ENCODE measurements at places on chromosomes 5 and 9.
A peak's percentile ranks its signal among the peaks of the same experiment; 100 is the strongest.

DNA sequence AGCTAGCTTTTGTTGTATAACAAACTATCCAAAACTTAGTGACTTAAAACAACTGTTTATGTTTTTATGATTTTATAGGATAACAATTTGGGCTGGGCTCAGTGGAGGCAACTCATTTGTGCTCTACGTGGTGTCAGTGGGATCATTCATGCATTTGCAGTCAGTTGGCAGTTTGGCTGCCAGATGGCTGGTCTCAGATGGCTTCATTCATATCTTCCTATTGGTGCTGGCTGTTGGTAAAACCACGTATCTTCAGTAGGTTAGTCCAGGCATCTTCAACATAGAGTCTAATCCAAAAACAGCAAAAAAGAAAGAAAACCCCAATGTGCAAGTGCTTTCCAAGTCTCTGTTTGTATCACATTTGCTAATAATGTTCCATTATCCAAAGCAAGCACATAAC is 51.7 kb upstream of the RIC1 start:
- DNase-seq = no peak

DNA sequence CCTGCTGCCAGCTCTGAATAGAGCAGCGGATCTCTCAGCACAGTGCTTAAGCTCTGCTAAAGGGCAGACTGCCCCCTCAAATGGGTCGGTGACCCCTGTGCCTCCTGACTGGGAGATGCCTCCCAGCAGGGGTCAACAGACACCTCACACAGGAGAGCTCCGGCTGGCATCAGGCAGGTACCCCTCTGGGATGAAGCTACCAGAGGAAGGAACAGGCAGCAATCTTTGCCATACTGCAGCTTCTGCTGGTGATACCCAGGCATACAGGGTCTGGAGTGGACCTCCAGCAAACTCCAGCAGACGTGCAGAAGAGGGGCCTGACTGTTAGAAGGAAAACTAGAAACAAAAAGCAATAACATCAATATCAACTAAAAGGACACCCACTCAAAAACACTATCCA is 131.6 kb downstream of the TMEM232 start:
- no peak for DNase-seq

DNA sequence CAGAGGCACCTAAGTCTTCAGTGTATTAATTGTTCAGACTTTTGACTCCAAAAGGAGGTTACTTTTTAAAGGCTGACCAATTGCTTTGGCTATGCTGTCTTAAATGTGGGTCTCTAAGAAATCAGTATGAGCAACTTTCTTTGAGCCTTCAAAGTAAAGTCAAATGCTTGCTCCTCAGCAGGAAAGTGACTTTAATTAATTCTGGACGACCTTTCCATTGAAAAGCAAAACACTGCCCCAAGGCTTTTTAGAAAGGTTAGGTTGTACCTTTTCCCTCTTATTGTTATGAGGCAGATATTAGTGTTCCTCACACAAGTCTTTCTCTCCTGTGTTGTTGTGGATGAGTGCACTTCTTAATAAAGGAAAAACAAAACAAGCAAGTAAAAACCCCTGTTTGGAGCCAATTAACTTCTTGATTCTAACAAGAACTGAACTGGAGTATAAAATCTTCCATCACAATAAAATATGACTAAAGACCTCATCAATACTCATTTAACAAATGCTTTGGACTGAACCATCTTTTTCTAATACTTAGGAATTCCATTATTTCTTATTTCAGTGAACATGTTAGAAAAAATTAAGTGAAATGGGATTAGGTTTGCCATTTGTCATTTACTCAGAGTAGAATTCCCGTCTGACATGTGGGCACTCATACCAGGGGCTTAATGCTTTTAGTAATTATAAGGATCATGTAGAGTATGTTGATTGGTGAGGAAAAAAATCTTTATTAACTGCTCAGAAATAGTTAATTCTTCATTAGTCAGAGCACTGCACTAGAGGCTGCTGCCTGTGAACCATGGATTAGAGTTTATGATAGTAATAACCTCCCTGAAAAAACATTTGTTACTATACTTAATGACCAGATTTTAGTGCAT is 159.1 kb upstream of the ZNF608 start:
- DNase-seq = no peak

DNA sequence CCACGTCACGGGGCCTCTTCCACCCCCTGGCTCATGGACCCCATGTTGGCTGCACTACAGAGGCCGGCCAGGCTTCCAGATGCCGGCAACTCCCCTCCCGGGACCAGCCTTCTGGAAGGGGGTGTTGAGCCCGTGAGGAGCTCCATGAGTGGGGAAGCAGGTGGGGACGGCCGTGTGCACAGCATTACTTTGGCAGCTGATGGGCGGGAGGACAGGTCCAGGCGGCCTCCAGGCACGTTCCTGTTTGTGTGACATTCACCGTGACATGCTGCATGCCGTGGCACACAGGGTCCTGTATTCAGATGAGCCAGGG is 29.1 kb upstream of the ABO start:
- DNase-seq = no peak

GRCh38 chr9:126275386-126276001 is 51.1 kb upstream of the MVB12B start:
- DNase-seq = no peak

- DNase-seq = no peak
Measured at GRCh38 chr5:106094839-106095238, 1575.9 kb downstream of the EFNA5 start.

GRCh38 chr9:80651044-80651443 is 1038.3 kb downstream of the TLE1 start:
- no peak for DNase-seq

DNA sequence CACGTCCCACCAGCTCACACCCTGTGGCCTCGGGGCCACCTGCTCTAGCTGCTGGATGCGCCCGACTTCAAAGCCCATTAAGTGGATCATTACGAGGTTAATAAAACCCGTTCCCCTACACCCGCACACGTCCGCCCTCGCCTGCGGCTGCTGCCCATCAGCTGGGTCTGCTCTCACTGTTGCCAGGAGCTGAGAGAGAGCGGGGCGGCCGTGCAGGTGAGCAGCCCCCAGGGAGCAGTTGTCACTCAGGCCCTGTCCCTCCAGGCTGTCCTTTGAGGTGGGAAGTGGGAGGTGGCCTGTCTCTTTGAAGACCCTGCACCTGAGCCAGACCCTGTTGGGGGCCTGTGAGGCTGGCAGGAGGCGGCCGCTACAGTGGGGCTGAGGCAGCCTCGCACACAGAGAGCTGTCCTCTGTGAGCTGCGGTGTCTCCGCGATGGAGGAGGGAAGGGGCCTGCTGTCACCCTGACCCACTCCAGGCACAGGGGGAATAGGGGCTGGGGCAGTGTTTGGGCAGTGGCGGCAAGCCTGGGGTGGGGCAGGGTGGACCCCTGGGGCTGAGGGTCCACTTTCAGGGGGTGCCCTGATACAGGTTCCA is 12.8 kb upstream of the UNC5A start:
- no peak for DNase-seq

- DNase-seq = peak; percentile 41
Measured at GRCh38 chr5:97452646-97453045, 269.6 kb upstream of the RIOK2 start.

DNA sequence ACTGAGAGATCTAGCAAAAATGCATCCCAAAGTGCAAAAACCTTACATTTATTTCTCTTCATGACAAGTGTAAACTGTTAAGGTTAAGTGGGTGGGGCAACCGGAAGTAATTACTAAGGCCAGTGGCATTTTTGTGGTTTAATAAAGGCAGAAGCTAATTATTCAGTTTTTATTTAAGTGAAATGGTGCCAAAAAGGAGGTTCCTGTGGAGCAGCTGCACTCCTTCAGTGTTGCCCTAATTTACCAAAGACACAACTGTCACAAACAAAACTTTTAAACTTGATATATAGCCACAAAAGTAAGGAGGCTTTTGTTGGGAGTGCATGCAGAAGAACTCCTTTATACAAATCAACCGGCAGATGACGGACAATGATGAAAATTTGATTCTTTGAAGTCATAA is 81.6 kb downstream of the NDUFS4 start:
- peak; percentile 2 for DNase-seq

- no peak for DNase-seq
Measured at GRCh38 chr5:37915097-37915736, 75.4 kb upstream of the GDNF start.

- peak; percentile 97 for DNase-seq
Measured at GRCh38 chr5:169174923-169175322, 126.0 kb downstream of the SLIT3 start.

DNA sequence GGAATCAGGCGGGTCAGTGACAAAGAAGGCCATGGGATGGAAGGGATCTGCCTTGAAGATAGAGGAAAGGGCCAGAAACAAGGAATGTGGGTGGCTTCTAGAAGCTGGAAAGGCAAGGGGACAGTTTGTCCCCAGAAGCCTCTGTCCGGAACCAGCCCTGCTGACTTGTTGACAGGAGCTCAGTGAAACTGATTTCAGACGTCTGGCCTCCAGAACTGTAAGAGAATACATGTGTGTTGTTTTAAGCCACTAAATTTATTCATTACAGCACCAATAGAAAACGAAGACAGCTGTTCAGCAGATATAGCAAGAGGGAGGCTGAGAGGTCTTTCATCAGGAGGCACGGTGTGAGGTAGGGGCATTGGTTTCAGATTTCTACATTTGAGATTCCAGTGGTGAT is 422.5 kb downstream of the KDM4C start:
- DNase-seq = no peak

GRCh38 chr9:93633492-93634221 is 57.3 kb downstream of the PHF2 start:
- DNase-seq = no peak

DNA sequence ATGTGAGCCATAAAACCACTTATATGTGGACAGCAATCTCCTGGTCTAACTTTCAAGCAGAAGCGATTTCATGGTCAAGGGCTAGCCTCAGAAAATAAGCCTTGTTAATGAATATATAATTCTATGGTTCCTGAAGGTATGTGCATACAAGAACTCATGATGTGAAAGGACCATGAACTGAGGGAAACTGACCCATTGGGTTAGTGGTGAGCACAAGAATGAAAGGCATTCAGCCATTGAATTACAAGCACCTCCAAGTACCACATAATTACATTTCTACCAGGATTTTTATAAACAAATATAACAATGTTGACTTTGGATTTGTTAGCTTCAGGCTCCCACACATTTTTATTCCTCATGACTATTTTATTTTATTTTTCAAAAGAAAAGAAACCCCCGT is 459.0 kb downstream of the TLE4 start:
- DNase-seq = no peak

DNA sequence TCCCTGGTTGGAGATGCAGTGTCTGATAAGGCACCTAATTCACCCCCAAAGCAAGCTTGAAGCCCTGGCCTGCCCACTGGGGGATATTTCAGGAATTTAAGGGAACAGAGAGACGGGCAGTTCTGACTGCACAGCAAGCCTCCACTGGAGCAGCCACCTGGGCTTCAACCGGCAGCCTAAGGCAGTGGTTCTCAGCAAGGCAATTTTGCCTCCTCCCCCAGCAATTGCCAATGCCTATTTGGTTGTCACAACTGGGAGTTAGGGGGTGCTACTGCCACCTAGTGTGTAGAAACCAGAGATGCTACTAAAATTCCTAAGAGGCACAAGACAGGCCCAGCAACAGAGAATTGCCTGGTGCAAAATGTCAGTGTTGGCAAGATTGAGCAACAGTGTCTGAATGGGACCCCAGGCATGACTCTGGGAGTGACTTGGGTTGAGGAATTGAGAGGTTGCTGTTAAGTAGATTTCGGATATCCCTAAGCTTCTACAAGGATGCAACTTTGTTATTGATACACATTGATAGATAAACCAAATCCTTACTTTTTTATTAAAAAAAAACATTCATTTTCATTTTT is 58.7 kb upstream of the CTSL start:
- no peak for DNase-seq

GRCh38 chr9:96441798-96442445 is 8.0 kb upstream of the HABP4 start:
- DNase-seq = peak; percentile 58

DNA sequence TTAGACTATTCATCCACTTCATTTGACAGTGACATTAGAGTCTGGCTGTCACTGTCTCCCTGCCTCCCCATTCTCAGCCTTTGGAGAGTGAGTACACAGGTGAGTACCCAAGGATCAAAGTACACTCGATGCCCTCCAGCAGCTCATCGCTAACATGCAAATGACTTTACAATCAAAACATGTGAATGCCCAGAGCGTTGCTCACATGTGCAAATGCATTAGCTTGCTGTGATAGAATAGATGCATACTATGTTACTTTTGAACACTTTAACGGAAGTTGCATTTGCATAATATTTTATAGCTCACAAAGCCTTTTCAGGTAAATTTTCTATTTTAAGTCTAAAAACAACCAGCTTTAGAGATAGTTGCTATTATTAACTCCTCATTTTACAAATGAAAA is 107.6 kb downstream of the SYK start:
- DNase-seq = no peak

GRCh38 chr9:28801144-28801799 is 1228.0 kb upstream of the C9orf72 start:
- no peak for DNase-seq

DNA sequence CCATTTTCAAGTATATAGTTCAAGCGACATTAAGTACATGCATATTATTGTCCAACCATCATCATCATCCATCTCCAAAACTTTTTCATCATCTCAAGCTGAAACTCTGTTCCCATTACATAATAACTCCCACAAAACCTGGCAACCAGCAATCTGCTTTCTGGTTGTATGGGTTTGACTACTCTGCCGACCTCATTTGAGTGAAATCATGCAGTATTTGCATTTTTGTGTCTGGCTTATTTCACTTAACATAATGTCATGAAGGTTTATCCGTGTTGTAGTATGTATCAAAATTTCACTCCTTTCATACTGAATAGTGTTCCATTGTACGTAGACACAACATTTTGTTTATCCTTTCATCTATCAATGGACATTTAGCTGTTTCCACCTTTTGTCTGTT is 74.8 kb downstream of the SGCD start:
- no peak for DNase-seq

GRCh38 chr5:95927927-95928723 is 33.5 kb downstream of the ELL2 start:
- DNase-seq = no peak

GRCh38 chr5:147303251-147303650 is 68.4 kb downstream of the STK32A start:
- no peak for DNase-seq

DNA sequence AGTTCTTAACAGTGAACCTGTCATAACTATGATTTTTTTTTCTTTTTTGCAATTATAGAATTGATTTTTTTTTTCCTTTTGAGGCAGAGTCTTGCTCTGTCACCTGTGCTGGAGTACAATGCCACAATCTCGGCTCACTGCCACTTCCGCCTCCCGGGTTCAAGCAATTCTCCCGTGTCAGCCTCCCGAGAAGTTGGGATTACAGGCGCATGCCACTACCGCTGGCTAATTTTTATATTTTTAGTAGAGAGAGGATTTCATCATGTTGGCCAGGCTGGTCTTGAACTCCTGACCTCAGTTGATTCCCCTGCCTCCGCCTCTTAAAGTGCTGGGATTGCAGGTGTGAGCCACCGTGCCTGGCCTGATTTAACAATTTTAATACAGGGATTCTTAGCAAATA is 21.4 kb downstream of the UGCG start:
- DNase-seq = no peak

GRCh38 chr5:58460732-58461286 is 923 bp upstream of the PLK2 start:
- peak; percentile 82 for DNase-seq

GRCh38 chr9:115598751-115599150 is 480.8 kb upstream of the TNC start:
- DNase-seq = no peak

All from SW480 (cell line).